ENCODE measurements at places on chromosomes 2 and 18.

DNA sequence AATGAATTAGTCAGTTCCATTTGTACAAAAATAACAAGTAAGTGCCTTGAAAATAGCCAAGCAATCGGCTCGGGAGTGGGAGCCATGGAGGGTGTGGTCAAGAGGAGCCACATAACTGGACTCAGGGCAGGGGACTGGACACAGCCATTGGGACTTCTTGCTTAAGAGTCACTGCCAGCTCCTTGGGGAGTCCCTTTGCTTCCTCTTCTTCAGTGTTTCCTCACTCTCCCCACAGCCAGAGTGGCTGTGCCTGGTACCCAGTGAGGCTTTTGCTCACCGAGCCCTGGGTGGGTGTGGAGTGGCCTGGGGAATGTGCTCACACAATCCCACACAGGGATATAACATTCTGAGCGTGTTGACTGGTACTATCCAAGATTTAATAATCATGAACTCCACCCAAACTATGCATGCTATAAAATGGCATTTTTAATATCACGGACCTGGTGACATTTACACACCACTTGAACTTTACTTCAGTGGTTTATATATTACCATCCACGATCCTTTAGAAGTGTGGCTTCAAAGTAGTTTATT is 94.6 kb downstream of the PTGR3 start:
- no peak for DNase-seq

DNA sequence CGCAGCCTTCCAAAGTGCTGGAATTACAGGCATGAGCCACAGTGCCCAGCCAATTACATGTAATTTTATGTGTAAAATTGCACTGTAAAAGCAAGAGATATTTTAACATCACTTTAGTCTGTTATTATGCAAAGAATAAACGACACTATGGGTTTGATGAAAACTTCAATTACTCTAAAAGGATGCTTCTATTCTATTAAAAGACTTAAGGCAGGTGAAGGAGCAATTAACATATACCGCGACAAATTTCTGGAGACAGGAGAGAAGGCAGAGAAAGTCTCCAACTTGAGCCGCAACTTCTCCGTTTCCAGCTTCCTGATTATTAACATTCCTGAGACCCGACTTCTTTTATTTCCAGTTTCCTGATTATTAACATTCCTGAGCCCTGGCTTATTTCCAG is 53.7 kb downstream of the FAM210A start:
- no peak for DNase-seq

- no peak for DNase-seq
Measured at GRCh38 chr2:41720331-41721251, 327.2 kb upstream of the PKDCC start.

- no peak for DNase-seq
Measured at GRCh38 chr2:12424809-12425208, 291.9 kb upstream of the TRIB2 start.

DNA sequence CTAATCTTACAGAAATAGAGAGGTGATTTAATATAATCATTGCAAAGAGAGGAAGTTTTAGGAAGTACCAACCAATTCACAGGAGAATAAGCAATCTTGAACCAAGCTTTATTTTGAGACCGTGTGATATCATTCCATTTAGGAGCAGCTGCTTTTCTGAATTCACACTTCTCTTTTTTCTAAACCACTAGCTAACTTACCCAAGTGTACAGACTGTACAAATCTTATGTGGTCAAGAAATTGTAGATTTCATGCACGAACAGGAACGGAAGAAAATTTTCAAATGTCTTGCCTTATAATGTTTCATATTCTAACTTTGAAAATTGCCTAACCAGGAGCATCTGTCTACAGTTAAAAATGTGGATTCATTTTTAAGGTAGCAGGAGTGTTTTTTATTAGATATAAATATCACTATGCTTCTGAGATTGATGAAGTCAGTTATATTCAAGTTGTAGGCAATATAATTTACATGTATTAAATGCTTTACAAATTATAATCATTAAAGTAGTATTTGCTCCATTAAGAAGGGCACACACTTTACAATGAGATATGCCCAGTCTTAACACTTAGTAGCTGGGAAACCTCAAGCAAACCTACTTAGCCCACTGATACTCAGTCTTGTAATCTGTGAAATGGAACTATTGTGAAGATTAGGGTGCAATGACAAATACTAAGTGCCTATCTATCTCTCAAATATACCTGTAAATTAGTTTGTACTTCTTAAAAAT is 302.2 kb upstream of the STON1 start:
- no peak for DNase-seq

- DNase-seq = no peak
Measured at GRCh38 chr2:127093648-127094210, 13.2 kb downstream of the BIN1 start.

- DNase-seq = no peak
Measured at GRCh38 chr2:47558768-47559684, 156.1 kb downstream of the MSH2 start.

DNA sequence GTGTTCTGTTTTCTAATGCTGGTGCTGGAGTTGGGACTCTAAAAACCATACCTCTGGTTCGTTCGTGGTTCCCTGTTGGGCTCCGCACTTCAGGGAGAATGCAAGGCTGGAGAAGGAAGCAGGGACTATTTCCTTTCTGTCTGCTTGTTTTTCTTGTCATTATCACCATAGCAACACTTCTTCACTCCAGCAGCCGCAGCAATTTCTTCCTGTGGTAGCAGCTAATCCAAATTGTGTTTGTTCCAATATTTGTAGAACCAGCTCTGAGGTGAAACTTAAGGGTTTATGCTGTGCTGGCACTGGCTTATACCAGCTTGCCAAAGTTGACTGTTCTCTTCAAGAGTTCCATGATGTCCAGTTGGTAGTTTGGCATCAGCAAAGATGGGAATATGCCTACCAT is 301.4 kb upstream of the SYT4 start:
- DNase-seq = no peak

DNA sequence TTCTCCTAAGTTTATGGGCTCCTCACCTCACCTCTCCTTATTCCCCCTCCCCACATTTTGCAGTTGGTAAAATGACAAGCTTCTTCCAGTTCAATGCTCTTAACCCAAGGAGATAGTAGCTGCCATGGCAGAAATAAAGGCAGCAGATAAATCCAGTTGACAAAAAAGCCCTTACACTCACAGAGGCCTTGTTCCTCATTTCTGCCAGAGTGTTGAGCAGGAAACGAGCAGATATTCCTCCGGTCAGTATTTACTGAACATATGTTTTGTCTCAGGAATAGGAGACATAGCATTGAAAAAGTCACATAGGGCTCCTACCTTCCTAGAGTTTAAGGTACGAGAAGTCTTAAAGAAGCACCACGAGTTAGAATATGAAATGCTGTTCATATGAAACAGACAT is 493.7 kb upstream of the TNP1 start:
- DNase-seq = no peak

DNA sequence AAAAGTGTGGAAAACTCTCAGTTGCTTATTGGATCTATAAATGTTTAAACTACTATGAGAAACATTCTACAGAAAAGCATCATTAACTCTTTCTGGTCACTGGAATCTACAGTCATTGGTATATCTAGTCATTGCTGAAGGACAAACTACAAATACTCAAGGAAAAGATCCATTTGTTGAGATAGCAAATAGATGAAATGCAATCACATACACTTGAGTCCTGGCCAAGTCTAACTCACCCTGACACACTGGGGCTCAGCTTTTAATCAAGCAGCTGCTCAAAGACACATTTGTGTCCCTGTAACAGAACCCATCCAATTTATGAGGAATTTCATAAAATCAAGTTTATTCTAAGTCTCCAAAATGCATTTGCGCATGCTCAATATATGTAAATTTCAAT is 68.7 kb downstream of the CDH2 start:
- no peak for DNase-seq

Measured in GM18507 (cell line).